ENCODE measurements at places on chromosomes 1 and 21. TPM values are rescaled to one million over a fixed set of nuclear protein-coding genes. Genes with fewer than 3 reads are reported as not detected.

SLC6A17 gene
- 4.1 TPM for total RNA-seq

KRTAP12-2 gene
- total RNA-seq = not detected

CRP gene
- total RNA-seq = not detected

CAPN8 gene
- total RNA-seq = 0.77 TPM

COL11A1 gene
- total RNA-seq = 3.0 TPM

OR2L13 gene
- total RNA-seq = not detected

IVL gene
- not detected for total RNA-seq

BSND gene
- not detected for total RNA-seq

CDC20 gene
- 204 TPM for total RNA-seq

DPT gene
- total RNA-seq = not detected

OR2W3 gene
- total RNA-seq = not detected

AUNIP gene
- 8.5 TPM for total RNA-seq

HCRTR1 gene
- total RNA-seq = not detected
